ENCODE measurements at places on chromosomes 16 and 17.

GRCh38 chr16:7316281-7316888, 16.3 kb upstream of the RBFOX1 start:
- DNase-seq: no peak

DNA sequence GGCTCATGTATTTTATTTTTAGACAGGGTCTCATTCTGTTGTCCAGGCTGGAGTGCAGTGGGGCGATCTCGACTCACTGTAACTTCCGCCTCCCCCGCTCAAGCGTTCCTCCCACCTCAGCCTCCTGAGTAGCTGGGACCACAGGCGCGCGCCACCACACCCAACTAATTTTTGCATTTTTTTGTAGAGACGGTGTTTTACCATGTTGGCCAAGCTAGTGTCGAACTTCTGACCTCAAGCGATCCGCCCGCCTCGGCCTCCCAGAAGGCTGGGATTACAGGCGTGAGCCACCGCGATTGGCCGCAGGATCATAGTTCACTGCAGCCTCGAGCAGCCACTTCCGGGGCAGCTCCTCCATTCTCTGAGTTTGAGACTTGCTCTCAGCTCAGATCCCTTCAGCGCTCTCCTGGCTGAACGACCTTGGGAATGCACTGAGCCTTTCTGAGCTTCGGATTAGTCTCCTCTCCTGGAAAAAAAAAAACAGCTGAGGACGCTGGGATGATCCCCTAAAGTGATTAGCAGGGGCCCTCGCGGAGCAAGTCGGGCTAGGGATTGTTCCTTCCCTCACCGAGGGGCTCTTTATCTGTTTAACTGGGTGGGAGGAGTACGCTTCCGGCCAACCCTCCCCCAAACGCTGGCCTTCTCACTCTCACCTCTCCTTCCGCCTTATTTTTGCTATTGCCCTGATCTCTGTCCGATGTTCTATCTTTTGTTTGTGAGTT, 1.1 kb upstream of the PKMYT1 start:
- no peak for DNase-seq

DNA sequence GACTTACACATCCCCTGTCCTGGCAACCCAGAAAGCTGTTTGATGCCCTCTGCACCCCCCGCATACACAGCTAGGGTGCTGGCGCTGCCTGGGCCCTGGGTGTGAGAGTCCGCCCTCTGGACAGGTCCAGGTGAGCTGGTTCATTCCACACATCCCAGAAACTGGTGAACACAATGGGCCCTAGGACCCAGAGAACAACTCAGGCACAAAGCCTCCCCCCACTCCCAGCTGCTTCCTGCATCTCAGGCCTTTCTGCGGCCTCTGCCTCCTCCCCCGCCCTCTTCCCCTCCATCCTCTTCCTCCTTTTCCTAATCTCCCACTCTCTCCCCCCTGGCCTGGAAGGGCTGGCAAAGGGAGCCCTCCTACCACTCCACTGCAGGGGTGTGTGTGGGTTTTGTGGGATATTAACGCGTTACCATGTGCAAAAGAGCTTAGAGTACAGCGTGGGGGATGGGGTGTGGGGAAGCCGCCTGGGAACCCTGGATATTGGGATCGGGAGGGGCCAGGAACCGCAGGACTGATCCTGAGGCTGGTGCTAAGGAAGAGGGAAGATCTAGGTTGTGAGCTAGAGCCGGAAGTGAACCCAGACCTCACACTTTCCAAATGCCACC, 1.6 kb upstream of the PPP1R9B start:
- peak; percentile 92 for DNase-seq

GRCh38 chr16:1193143-1193824, 31.8 kb downstream of the TPSG1 start:
- DNase-seq: no peak

DNA sequence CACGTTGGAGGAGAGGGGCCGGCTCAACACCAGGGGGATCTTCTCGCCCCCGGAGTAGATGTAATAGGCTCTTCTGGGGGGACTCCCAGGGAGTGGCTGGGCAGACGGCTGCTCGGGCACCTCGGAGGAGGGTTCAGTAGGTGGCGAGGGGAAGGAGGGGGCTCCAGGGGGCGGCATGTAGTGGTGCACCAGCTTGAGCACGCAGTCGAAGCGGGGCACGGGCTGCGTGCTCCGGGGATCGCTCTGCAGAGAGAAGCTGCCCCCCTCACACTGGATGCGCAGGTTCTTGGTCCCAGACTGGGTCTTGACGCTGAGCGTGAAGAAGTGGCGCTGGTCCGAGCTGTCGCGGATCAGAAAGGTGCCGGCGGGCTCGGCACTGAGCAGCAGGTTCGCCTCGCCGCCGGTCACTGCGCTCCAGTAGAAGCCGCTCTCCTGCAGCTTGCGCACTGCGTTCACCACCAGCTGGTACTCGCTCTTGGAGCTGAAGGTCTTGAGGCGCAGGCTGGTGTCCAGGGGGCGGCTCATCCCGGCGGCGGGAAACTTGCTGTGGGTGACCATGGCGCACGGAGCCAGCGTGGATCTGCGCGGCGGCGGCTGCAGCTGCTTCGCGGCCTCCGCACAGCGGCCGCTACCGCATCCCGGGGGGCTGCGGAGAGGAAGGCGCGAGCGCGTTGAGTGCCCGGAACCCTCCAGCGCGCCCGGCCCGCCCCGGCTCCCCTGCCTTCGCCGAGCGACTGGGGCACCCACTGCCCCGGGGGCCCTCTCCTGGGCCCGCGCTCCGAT, 1.1 kb downstream of the SOCS3 start:
- DNase-seq: no peak

- DNase-seq: no peak
Observed at GRCh38 chr17:12613566-12613965, 52.1 kb upstream of the MYOCD start.

DNA sequence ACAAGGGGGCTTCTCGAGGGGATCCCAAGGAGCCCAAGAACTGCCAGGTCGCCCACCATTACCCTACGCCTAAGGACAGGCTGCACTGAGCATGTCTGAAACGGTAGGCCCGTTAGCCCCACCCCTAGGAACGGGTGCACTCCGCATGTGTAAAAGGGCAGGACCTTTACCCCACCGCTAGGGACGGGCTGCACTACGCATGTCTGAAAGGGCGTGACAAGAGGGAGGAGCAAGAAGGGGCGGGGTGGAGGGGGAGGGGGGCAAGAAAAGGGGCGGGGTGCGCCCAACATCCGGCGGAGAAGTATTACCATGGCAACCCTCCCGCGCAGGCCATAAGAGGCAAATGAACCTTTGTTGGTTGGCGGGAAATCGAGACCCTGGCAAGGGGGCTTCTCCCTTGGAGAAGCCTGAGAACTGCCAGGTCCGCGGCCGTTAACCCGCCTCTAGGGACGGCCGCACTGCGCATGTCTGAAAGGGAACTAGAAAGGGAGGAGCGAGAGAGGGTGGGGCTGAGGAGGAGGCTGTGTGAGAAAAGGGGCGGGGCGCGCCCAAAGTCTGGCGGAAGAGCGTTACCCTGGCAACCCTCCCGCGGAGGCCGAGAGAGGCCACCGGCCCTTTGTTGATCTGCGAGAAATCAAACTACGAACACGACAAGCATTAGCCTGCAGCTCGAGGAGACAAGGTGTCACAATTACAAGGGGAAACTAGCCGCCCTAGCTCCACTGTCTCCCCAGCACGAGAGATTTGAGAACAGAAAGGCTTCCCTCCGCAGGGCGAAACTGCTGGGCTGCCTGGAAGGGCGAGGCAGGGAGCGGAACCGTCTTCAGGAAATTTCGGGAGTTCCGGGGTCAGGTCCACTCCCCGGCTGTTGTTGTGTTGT, 2046.8 kb downstream of the TP53TG3F start:
- DNase-seq: no peak

DNA sequence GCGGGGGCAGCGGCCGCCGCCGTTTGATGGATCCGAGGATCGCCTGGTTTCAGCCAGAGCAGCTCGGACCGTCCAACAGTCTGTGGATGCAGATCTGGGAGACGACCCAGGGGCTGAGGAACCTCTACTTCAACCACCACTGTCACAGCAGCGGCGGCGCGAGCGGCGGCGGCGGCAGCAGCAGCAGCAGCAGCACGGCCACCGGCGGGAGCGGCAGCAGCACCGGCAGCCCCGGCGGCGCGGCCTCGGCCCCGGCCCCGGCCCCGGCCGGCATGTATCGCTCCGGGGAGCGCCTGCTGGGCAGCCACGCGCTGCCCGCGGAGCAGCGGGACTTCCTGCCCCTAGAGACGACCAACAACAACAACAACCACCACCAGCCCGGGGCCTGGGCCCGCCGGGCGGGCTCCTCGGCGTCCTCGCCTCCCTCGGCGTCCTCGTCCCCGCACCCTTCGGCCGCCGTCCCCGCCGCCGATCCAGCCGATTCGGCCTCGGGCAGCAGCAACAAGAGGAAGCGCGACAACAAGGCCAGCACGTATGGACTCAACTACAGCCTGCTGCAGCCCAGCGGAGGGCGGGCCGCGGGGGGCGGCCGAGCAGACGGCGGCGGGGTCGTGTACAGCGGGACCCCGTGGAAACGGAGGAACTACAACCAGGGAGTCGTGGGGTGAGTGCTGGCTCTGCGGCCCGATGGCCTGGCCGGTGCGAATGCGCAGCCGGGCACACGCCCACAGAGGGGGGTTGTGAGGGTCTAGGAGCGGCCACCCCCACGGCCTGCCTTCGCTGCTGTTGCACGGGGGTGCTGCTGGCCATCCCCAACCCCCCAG, 702 bp downstream of the TENT4B start:
- no peak for DNase-seq

DNA sequence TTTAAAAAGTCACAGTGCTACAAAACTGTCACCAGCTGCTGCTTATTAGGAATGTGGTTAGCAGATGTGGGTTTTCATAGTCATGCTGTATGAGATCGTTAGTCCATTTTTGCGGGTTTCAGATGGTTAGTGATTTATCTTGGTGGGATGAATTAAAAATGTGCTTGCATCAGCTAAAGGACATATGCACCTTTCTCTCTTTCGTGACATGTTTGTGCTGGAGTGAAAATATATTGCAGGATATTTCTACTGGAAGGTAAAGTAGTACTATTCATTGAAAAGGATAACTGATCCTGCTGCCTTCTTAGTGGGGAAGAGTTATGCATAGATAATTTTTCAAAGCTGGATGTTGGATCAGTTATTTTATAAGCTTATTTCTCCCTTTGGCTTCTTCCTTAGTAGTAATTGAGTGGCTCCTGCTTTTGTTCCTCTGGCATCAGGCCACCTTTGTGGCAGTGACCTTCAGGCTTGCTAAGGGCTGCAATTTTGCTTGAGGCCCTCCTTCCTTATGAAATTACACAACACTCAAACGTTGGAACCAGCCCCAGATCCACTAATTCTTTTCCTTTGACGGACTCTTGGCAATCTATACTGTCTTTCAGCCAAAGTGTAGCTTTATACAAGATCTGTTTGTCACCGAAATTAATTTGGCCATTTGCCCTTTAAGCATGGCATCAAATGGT, 7.5 kb upstream of the SNTB2 start:
- DNase-seq: no peak

- DNase-seq: no peak
Observed at GRCh38 chr17:82687871-82688270, 10.6 kb downstream of the RAB40B start.

DNA sequence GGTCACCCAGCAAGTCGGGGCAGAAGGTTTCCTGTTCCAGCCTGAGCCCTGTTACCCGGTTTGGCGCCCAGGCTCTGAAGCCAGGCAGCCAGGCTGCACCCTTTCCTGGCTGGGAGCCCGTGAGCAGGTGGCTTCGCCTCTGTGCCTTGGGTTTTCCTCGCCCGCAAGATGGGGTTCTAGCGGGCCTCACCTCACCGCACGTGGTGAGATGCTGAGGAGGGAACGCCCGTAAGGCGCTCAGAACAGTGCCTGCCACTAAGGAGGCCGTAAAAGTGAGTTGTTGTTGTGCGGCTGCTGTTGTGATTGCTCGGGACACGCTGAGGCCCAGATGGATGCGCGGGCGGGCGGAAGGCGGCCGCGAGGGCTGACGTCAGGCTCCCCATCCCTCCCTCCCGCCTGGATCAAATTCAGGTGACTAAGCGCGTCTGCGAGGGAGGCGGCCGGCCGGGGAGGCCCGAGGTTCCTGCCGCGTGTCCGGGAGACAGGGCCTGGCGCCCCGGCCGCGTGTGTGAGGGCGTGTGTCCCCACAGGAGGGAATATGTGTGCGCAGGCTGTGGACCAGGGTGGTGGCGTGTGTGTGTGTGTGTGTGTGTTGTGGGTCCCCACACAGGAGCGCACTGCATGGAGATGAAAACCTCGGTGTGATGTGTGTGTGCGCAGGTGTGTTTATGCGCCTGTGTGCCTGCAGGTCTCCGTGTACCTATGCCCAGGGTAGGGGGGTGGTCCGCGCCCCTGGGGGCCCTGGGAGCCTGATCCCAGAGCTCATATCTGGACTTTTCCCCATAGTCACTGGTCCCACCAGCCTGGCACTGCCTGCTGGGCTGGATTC, 4.3 kb downstream of the CAMKK1 start:
- DNase-seq: no peak

GRCh38 chr16:81604960-81605383, 160.4 kb downstream of the CMIP start:
- DNase-seq: no peak

DNA sequence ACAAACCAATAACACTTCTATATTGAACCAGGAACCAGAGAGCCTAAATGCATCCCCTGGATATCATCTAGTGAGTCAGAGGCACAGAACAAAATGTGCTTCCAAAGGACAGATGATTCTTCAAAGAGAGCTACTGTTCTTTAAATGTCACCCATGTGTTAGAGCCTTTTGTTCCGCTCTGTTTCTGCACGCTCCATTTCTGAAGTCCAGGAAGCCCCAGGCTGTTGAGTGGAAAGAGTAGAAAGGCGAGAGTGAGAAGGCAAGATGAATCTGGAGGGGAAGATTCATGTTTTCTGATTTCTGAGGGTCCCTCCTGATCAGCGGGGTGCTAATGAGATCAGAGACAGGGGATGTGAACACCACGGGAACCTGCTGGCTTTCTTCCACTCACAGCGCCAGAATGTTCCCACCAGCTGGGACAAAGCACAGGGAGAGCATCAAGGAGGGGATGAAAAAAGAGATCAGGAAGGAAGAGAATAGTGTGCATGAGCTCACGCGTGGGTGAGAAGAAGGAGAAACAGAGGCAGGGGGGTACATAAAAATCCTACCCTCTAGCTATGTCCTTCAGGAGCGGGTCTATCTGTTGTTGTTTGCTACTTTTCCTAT, 559.9 kb upstream of the HSBP1 start:
- no peak for DNase-seq

GRCh38 chr16:2874032-2874911, 8.7 kb upstream of the FLYWCH2 start:
- no peak for DNase-seq

DNA sequence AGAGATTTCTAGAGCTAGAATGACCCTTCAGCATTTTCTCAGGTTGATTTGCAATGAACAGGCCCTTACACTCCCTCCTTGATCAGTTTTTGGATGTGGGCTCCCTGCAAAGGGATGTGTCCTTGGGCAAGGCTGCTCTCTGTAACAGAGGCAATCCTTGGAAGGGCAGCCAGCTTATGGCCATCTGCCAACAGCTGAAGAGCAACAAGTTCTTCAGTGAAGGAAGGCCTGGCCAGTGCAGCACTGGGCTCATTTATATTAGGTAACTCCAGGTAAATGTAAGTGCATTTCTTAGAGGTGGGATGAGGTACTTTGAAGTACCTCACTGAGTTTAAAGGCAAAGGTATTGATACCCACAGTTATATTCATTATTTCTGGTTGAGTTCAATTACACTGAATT, 114.3 kb upstream of the KCNJ16 start:
- no peak for DNase-seq

Measured in iPS DF 19.7 (cell line).